ENCODE measurements at places on chromosomes 5 and 9.

DNA sequence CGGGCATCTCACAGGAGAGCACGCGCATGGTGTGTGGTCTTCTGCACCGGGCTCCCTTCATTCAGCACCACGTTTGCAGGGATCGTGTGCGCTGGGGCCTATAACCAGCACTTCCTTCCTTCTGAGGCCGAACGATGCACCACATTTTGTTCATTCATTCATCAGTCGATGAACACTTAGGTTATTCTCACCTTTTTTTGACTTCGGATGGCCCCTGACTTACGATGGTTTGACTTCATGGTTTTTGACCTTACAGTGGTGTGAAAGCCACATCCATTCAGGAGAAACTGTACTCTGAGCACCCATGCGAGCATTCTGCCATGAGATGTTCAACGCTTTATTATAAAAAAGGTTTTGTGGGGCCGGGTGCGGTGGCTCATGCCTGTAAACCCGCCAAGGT is 27.5 kb downstream of the TSPAN17 start:
- DNase-seq, result no peak

GRCh38 chr5:179777909-179778308 is 15.9 kb upstream of the LTC4S start:
- DNase-seq, result no peak

DNA sequence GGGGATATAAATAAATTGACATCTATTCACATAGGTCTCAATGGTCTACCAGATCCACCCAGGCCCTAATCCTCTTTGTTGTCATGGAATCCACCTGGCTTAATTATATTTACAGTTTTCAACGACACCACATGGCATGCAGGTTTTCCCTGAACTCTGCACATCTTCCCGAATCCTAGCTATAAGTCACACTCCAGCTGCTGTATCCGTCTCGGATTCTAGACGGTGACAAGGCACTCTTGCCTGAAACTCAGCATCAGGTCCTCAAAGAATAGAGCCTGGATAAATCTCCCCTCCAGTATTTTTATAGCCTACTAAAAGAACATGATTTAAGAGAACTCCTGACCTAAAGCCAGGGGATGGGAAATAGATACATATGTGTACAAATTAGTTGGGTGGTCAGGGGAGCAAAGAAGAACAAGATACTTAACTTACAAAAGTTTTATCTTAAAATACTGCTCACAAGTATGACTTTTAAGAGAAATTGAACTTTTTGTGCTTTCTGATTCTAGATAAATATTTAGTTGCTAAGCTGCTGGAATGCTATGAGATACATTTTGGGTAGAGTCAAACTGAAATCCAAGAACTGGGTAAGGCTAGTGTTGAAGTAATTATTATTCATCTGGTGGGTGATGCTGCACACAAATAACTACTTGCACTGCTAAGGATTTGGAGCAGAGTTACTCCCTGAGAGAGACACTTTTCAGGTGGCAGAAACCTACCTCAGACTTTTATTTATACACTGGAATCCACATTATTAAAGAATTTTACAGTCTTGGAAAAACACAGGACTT is 187.3 kb downstream of the EFNA5 start:
- no peak for DNase-seq

DNA sequence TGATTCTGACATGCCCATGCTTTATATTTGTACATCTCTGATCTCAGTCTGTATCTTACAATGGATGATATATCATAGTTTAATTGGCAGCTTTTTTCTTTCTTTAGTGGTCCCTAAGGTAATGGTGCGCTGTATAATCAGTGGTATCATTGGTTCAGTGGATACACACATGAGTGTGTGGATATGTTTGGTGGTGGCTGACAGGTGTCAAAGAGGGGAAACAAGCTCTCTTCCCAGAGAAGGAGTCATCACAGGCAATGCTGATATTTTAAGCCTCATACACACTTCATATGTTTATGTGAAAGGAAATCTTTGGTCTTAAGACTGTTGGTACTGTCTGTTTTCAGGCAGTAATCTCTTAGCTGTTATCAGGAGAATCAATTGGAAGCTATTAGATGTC is 52.1 kb upstream of the KIAA1958 start:
- DNase-seq, result no peak

- DNase-seq, result no peak
Observed at GRCh38 chr5:74370168-74370567, 270.4 kb downstream of the ENC1 start.

DNA sequence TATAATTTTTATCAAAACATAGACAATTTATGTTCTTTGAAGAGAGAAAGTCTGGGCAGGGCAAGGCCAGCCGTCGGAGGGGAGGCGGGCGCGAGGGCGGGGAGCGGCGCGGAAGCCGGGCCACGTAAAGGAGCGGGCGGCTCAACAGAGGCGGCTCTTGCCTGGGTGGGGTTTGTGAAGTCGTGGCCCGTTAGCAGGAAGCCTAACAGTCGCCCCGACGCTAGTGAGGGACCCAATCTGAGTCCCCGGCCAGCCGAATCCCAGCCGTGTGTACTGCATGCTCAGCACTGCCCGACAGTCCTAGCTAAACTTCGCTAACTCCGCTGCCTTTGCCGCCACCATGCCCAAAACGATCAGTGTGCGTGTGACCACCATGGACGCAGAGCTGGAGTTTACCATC is 1129.2 kb downstream of the CDH9 start:
- DNase-seq, result no peak

GRCh38 chr9:82295181-82295580 is 306.6 kb downstream of the SPATA31D1 start:
- DNase-seq, result no peak

Data from H9 (cell line).